ENCODE measurements at places on chromosomes 7 and 10.
A peak's percentile ranks its signal among the peaks of the same experiment; 100 is the strongest.

- no peak for DNase-seq
These were observed 83.4 kb upstream of the SEMA3E start for GRCh38 chr7:83732305-83732704.

- DNase-seq, result no peak
These were observed 38.2 kb downstream of the SVOPL start for GRCh38 chr7:138662991-138663320.

GRCh38 chr7:16753932-16754855, 639 bp downstream of the TSPAN13 start:
- peak; percentile 48 for DNase-seq

DNA sequence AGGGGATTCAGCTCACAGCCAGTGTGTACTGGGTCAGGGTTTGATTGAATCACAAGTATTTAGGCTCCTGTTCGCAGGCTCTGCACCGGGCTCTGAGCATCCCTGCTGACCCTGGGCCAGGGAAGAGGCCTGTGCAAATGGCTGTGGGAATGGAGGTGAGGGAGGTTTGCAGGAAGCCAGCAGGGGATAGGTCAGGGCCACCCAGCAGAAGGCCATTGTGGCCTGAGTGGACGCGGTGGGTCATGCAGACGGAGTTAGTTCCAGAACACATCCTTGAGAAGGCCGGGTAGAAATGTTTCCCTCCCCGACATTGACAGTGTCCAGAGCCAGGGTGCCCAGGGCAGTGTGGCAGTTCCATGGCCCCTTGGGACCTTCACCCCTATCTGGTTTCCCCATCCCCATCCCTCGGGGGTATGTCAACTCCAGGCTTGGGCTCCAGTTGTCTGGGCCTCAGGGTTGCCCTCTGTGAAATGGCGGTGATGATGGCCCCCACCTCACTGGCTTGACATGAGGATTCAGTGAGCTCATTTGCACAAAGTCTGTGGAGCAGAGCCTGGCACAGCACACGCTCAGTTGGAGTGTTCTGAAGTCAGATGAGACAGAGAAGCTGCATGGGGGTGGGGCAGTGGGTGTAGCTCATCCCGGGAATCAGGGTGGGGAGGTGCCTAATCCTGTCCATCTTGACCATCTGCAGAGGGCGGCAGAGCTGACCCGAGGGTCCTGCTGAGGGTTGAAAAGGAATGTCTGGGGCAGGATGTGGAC, 107.6 kb downstream of the ADCY1 start:
- no peak for DNase-seq

DNA sequence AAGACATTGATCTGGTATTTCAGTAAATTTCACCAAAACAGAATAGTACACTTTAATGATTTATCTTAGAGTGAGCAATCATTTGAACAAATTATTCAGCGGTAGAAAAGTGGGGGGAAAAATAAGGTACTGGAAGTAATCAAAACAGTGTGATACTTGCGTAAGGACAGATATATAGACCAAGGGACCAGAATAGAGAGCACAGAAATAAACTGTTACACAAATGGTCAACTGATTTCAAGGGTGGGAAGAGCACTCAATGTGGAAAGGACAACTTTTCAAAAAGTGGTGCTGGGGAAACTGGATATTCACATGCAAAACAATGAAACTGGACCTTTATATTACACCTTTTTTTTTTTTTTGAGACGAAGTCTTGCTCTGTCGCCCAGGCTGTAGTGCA, 119.9 kb downstream of the NRBF2 start:
- DNase-seq, result no peak

DNA sequence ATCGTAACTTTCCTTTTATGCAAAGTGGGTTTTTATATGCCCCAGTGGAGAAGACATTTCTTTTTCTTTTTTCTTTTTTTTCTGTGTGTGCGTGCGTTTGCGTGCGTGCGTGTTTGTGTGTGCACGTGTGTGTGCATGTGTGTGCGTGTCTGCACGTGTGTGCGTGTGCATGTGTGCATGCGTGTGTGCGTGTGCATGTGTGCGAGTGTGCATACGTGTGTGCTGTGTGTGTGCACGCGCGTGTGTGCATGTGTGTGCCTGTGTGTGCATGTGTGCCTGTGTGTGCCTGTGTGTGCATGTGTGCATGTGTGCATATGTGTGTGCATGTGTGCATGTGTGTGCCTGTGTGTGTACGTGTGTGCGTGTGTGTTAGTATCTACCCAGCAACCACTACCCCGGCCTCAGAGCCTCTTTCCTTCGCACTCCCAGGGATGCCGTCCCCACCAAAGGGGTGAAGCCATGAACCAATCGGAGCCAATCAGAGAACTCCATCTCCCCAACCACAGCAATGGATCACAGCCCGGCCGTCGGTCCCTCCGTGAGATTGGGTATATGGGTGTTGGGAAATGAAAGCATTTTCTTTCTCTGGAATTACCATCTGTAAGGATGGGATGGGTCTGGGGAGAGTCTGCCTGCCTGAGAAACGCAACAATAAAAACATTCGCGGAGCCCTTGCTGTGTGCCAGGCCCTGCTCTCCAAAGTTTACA, 92.3 kb downstream of the ELFN1 start:
- DNase-seq, result no peak

GRCh38 chr7:100894860-100895700, 608 bp downstream of the ACHE start:
- peak; percentile 82 for DNase-seq

GRCh38 chr7:157495177-157495553, 158.4 kb downstream of the DNAJB6 start:
- DNase-seq, result no peak

GRCh38 chr10:112771733-112772132, 178.3 kb upstream of the TCF7L2 start:
- DNase-seq, result no peak

DNA sequence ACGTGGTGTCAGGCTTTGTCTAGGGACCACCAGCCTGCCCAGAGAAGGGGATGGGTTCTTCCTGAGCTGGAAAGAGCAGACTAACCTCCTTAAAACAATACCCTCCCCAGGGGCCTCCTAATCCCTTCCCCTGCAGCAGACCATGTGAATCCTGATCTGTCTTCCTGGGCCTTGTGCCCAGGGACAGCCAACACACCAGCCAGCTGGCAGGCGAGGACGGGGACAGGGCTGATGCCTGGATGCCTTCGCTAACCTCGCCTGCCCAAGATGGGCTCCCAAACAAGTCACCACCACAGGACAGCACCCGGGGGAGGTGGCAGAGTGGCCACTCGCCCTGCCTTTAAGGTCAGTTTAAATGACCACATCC, 17.6 kb downstream of the PODXL start:
- no peak for DNase-seq

Measured in right hindlimb (tissue), 1 donor.